ENCODE measurements at places on chromosomes 2 and 18.

GRCh38 chr2:217147818-217148217 is 288.0 kb upstream of the TNP1 start:
- H3K27ac ChIP-seq: no peak overlapping the region
- H3K36me3 ChIP-seq: no peaks in the 10 kb centered on the region
- H3K27me3 ChIP-seq: no peaks in the 10 kb centered on the region
- H3K4me3 ChIP-seq: no peak overlapping the region

DNA sequence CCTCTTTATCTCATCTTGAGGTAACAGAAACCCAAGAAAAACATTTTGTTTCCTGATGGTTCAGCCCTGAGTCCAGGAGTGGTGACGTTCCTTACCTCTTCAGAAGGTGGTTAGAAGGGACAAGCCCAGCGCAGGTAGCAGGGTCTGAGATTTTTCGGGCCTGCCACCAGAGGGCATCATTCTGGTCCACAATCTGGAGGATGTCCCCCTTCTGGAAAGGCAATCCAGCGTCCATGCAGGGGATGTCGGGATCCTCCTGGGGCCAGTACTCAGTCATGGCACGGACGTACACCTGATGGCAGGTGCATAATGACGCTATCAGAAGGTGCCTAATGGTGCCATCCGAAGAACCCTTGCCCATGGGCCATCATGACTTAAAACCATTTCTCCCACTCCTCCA is 17.7 kb downstream of the MPP4 start:
- H3K27me3 ChIP-seq: peaks cover 27% of the 10 kb centered on the region
- H3K36me3 ChIP-seq: no peaks in the 10 kb centered on the region
- no peaks in the 10 kb centered on the region for H3K4me1 ChIP-seq
- DNase-seq: no peak

GRCh38 chr18:56678836-56679565 is 27.8 kb downstream of the WDR7 start:
- H3K4me1 ChIP-seq: peaks cover 5% of the 10 kb centered on the region
- no peak for DNase-seq
- H3K4me3 ChIP-seq: no peak overlapping the region
- H3K36me3 ChIP-seq: peaks cover 15% of the 10 kb centered on the region
- H3K27me3 ChIP-seq: no peaks in the 10 kb centered on the region
- H3K27ac ChIP-seq: no peak overlapping the region

DNA sequence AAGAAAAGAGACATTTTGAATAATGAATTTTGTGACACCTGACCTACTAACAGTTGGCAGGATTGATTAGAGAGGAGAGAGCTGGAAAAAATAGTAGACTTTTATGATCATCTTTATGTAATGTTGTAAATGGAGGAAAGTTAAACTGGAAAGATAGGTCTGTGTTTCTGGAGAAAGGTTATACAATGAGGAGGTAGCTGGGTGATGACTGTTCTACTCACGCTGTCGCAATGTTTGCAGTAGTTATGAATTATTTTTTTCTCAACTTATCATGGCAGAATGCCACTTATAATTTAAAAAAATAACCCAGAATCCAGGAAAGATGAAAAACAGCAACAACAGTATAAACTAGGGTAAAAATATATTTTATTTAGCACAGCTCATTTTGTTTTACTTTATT is 364.9 kb downstream of the SPAG16 start:
- H3K4me1 ChIP-seq: no peaks in the 10 kb centered on the region
- H3K4me3 ChIP-seq: no peak overlapping the region
- H3K27ac ChIP-seq: no peak overlapping the region
- H3K27me3 ChIP-seq: no peaks in the 10 kb centered on the region

GRCh38 chr2:240812301-240812680 is 7.7 kb downstream of the KIF1A start:
- no peaks in the 10 kb centered on the region for H3K36me3 ChIP-seq
- H3K4me3 ChIP-seq: no peak overlapping the region
- H3K27me3 ChIP-seq: peaks cover 24% of the 10 kb centered on the region
- DNase-seq: no peak

DNA sequence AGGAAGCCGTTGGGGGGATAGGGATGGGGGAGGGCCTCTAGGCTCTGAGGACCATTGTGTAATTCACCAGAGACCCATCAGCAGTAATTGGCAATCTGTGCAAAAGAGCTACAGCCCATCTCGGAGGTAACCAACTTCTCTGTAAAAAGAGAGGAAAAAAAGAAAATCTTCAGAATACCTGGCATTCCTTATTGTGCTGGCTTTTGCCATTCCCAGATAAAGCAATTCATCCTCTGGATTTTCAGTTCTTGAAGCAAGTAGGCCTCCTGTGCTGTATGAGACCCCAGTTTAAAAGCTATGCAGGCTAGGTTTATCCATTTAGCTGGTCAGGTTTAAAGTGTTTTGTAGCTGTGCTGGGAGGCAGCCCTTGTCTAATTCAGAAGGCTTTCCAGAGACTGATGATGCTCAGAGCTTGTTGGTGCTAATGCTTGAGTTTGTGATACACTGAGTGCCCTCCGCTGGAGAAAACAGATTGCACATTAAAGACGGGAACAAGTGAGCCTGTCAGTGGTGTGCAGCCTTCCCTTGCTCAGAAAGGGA is at the start of gene LRRTM4:
LRRTM4 (minus strand) TSS at position 446 of the 540 bp plus-strand sequence.
- H3K4me1 ChIP-seq: no peaks in the 10 kb centered on the region
- no peak for DNase-seq
- H3K36me3 ChIP-seq: peaks cover 3% of the 10 kb centered on the region
- H3K4me3 ChIP-seq: no peak within 1 kb of the TSS
- no peaks in the 10 kb centered on the region for H3K27me3 ChIP-seq

- H3K27me3 ChIP-seq: no peaks in the 10 kb centered on the region
- peaks cover 16% of the 10 kb centered on the region for H3K36me3 ChIP-seq
- DNase-seq: no peak
Observed at GRCh38 chr18:31828613-31829012, 67.9 kb upstream of the SLC25A52 start.

DNA sequence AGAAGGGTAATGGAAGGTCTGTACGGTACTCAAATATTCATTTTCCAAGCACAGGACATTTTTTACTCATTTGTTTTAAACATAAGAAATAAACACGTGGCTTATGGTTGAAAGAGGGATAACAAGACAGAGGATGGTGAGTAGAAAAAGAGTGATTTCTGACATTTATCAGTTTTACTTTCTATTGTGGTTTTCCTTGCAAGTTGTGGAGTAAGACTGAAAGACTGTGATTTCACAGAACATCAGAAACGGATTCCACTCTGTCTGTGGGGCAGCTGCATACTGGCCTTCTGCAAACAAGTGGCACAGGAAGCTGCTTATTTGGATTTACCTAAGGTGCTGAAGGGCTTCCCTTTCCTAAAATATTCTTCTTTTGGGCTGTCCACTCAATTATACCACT is 122.2 kb upstream of the ITGB6 start:
- no peak overlapping the region for H3K4me3 ChIP-seq
- DNase-seq: no peak
- H3K36me3 ChIP-seq: peaks cover 4% of the 10 kb centered on the region
- H3K27me3 ChIP-seq: no peaks in the 10 kb centered on the region

- no peaks in the 10 kb centered on the region for H3K4me1 ChIP-seq
- no peaks in the 10 kb centered on the region for H3K27me3 ChIP-seq
- no peak for DNase-seq
- H3K36me3 ChIP-seq: no peaks in the 10 kb centered on the region
- no peak overlapping the region for H3K4me3 ChIP-seq
- no peak overlapping the region for H3K27ac ChIP-seq
Observed at GRCh38 chr18:29434650-29435049, 1257.7 kb upstream of the CDH2 start.

- no peaks in the 10 kb centered on the region for H3K27me3 ChIP-seq
- H3K27ac ChIP-seq: no peak overlapping the region
- H3K4me1 ChIP-seq: no peaks in the 10 kb centered on the region
Observed at GRCh38 chr18:28716338-28716737, 539.4 kb upstream of the CDH2 start.

- no peaks in the 10 kb centered on the region for H3K27me3 ChIP-seq
- H3K4me3 ChIP-seq: no peak overlapping the region
- H3K27ac ChIP-seq: peak overlapping the region; percentile 62
- DNase-seq: no peak
- H3K36me3 ChIP-seq: no peaks in the 10 kb centered on the region
- peaks cover 44% of the 10 kb centered on the region for H3K4me1 ChIP-seq
Observed at GRCh38 chr18:46152436-46152807, 48.2 kb downstream of the HAUS1 start.

DNA sequence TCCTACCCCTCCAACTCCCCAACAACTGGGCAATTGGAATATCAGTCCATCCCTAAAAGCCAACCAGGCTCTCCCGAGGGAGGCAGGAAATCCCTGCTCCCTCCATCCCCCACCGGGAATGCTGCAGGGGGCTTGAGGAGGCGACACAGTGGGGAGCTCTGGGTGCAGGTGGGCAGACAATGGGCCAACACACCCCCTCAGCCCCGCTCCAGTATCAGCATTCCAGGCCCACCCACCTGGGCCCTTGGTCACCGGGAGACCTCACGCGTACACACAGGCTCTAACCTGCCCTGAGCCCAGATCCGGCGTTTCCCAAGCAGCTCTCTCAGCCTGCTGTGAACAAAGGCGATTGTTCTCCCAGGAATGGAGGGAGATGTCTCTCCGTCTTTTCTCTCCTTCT is 37.6 kb upstream of the FZD7 start:
- H3K27me3 ChIP-seq: peaks cover 9% of the 10 kb centered on the region
- no peak overlapping the region for H3K4me3 ChIP-seq
- no peak for DNase-seq
- H3K36me3 ChIP-seq: no peaks in the 10 kb centered on the region
- H3K27ac ChIP-seq: no peak overlapping the region

GRCh38 chr2:184363213-184363612 is 235.1 kb upstream of the ZNF804A start:
- no peak overlapping the region for H3K27ac ChIP-seq
- H3K36me3 ChIP-seq: no peaks in the 10 kb centered on the region
- no peaks in the 10 kb centered on the region for H3K4me1 ChIP-seq
- no peak overlapping the region for H3K4me3 ChIP-seq
- H3K27me3 ChIP-seq: no peaks in the 10 kb centered on the region

DNA sequence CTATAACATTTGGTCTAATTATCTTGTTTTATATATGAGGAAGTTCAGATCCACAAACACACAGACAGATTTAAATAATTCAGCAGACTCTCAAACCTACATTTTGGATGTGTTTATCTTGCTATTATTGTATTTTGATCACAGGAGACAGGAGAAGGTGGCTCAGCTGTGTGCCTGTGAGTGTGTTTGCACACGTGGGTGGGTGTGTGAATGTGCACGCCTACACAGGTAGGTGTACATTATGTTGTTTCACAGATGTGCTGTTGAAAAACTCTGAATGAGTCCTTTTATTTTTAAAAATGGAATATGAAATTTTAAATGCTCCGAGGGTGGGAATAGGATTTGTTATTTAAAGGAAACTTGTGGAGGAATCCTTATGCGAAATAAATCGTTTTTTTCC is 183.4 kb downstream of the PRKCE start:
- H3K27ac ChIP-seq: no peak overlapping the region

DNA sequence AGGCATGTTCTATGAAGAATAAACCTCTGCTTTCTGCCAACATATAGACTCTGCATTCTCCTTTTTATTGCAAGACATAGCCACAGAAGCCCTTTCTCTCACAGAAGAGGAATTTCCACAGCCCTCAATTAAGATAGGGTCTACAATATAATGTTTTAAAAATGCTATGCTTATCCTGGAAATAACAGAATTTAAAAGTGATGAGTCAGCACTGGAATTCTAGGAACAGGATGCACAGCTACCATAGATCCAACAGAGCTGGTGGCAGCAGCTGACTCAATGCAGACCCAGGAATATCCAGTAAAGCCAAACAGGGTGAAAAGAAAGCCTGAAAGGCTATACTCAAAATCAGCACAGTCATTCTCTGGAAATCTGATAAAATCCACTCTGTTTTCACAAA is 866.9 kb downstream of the TRIB2 start:
- no peaks in the 10 kb centered on the region for H3K27me3 ChIP-seq
- H3K27ac ChIP-seq: no peak overlapping the region
- no peak overlapping the region for H3K4me3 ChIP-seq

DNA sequence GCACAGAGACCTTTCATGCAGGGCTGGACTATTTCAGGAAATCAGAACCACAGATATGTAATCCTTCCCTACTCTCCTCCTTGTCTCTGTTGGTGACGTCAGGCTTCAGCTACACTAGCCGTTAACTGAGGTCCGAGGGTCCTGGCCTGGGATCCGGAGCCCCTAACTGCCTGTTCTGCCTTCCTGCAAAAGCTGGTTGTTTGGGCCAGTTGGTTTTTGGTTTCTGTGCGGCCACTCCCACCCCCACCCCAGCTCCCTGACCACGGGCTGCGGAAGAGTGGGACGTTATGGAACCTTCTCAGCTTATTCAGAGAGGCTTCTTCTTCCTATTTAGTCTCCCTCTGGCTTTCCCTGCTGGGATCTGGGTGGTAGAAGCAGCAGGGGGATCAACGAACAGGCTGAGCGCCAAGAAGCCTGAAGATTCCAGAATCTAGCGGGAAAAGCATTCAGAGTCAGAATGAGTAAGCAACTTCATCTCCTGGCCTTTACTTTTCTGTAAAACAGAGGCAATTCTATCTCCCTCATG is 49.3 kb upstream of the ROCK2 start:
- no peak for DNase-seq
- H3K36me3 ChIP-seq: peaks cover 1% of the 10 kb centered on the region
- H3K27me3 ChIP-seq: peaks cover 11% of the 10 kb centered on the region
- no peak overlapping the region for H3K4me3 ChIP-seq
- H3K4me1 ChIP-seq: no peaks in the 10 kb centered on the region
- no peak overlapping the region for H3K27ac ChIP-seq

GRCh38 chr2:237686659-237687136 is 59.3 kb downstream of the LRRFIP1 start:
- H3K27ac ChIP-seq: peak overlapping the region; percentile 99
- no peak for DNase-seq

GRCh38 chr2:70391988-70392387 is 90.1 kb upstream of the FAM136A start:
- H3K4me1 ChIP-seq: no peaks in the 10 kb centered on the region
- H3K4me3 ChIP-seq: no peak overlapping the region
- DNase-seq: no peak
- H3K27me3 ChIP-seq: peaks cover 38% of the 10 kb centered on the region
- H3K36me3 ChIP-seq: no peaks in the 10 kb centered on the region

DNA sequence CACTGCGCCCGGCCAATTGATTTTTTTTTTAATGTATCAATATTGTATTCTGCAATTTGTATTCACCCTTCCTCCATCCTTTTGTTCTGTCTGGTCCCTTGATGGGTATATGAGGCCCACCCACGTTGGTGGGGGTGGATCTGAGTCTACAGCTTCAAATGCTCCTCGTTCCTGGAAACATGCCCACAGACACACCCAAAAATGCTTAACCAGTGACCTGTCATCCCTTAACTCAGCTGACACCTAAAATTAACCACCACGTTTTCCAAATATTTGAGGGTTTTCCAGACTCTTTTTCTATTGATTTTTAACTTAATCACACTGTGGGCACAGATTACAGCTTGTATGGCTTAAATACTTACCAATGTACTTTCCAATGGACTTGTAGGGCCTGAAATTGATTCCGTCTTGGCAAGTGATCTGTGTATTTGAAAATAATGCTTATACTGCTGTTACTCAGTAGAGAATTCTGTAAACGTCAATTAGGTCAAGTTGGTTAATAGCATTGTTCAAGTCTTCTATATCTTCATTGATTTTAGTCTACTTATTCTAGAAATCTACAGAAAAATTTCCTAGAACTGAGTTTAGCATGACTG is 34.4 kb upstream of the CYP27C1 start:
- DNase-seq: no peak
- no peaks in the 10 kb centered on the region for H3K27me3 ChIP-seq
- H3K27ac ChIP-seq: peak overlapping the region; percentile 3

All from central memory CD8-positive, alpha-beta T cell (primary cell).